ENCODE measurements at places on chromosomes 1 and 21.

GRCh38 chr1:47938520-47938919, 58.7 kb downstream of the TRABD2B start:
- no peak for DNase-seq

- no peak for DNase-seq
Observed at GRCh38 chr1:59523745-59524450, 227.0 kb downstream of the FGGY start.

DNA sequence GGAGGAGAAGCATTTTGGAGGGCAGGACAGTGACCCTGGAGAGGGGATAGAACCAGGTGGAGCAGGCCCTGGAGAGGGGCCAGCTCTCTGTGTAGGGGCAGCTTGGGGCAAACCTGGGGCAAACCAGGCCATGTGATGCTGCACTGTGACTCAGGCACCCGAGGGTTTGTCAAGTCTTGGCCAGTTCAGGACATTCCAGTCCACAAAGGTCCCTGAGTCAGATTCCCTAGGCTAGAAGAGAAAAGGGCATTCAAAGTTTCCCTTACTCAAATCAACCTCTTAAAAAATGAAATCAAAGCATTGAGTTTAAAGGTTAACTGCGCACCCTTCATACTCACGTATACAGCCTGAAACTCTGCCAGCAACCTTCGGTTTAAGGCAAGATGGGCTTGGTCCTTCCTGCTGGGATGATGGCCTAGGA, 25.2 kb upstream of the PLA2G2C start:
- DNase-seq = no peak

DNA sequence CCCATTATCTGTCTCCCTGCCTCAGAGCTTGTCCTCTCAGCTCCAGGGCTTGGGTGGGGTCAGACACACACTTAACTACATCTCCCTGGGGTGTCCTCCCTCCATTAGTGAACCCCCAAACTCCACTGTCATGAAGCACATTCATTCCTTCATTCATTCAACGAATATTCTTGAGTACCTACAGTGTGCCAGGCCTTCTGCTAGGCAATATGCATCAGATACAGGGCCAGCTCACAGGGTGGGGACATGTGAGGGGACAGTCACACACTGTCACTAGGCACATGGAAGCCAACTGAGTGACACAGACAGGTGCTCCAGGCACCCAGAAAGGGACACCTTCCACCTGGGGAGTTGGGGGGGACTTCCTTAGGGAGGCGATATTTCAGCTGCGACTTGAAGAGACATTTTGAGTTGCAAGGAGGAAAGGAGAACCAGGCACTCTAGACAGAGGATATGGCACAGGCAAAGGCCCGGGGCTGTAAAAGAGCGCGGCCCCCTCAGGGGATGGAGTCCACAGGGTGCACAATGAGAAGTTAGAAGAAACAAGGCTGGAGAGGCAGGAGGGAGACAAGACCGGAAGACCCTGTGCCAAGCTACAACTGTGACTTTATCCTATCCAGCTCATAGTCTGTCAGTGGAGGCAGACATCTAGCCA, 8.7 kb upstream of the S100A8 start:
- DNase-seq = no peak

DNA sequence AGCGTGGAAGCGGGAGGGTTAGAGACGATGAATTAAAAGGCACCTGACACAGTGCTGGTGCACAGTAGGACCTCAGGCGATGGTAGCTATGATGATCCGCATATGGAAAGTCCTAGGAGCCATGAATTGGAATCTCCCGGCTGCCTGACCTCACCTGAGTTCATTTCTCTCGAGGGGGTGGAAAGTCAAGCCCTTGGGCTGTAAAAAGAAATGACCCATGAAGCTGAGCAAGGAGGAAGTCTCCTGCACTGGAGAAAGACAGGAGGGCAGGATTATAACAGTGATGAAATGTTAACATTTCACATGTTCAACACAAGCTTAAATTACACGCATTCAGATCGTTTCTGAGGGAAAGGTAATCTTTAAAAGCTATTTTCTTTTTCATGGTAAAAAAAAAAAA, 481.2 kb downstream of the MATN1 start:
- no peak for DNase-seq

GRCh38 chr1:209670441-209671082, 4.7 kb upstream of the G0S2 start:
- DNase-seq = no peak

- no peak for DNase-seq
Observed at GRCh38 chr1:16151196-16151994, 4.5 kb downstream of the EPHA2 start.

DNA sequence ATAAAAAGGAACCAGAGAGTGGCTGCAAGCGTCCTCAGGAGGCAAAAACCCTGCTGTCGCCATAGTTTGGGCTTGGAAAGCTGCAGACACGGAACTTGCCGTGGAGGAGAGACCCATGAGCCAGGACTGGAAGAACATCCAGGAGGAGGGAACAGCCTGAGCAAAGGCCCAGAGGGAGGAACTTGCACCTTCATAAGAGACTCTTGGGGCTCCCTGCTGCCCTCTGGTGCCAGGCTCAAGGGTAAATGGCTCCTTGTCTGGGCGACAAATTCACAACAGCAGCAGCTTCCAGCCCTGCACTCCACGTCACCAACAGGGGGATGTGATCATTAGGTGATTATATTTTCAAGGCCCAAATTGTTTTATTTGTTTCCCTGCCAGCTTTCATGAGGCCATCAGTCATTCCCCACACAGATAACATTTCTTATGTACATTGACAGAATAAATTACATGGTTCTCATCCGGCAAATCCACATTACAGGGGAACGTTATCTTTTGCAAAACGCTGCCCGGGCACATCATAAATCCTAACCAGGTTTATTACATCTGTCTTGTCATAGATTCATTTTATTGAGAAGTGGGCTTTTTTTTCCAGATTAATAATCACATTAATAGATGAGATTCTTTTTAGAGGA, 143.0 kb upstream of the GRIK3 start:
- no peak for DNase-seq

DNA sequence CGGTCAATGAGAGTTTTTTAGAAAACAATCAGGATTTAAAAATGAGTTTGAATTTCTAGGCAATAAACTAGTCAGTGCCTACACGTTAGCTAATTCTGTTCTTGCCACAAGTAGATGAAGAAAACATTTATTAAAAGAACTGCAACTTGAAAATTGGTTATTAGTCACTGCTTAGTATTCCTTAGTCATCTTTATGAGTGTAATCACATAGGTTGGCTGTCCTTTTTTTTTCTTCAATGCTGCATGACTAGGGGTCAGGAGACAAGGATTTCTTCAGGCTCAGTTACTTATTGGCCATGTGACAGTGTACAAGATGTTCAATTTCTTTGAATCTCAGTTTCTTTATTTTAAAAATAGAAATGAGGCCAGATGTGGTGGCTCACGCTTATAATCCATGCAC, 17.1 kb downstream of the SOAT1 start:
- DNase-seq = no peak

DNA sequence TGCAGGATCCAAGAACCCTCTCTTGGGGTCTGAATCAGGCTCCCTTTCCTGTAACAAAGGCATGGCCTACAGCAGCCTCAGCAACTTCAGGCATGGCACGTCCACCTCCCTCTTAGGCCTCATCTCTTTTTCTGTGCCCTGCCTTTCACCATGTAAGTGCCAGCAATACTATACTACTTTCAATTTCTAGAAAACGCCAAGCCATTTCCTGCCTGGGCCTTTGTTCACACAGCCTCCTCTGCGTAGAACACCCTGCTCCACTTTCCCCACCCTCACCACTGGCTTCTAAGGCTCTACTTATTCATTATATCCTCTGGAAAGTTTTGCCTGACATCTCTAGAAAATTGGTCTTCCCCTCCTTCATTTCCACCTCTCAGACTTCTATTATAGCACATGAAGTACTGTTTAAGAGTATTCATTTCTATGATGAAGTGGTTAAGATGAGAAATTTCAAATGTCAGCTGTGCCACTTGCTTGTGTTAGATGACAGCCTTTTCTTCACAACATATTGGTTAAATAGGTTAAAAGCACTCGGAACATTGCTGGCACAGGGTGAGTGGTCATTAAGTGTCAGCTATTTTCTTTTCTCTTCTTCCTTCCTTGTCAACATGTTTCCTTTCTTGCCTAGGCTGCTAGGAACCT, 41.6 kb upstream of the VWA5B1 start:
- no peak for DNase-seq

DNA sequence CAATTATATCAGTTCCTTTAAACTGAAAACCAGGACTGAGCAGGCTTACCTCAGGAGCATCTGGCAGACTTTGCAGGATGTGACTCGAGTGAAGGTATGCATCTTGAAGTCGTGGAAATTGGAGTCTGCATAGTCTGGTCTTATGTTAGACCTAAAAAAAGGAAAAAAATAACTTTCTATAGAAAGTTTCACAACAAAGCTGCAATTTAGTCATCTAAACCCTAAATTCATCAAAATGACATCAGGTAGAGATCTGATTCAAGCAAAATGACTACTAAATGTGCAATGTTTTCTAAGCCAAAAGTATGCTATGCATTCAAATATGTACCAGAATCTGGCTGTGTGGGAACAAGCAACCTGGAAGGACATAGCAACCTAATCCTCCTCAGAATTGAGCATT, 260.1 kb downstream of the VAV3 start:
- DNase-seq = no peak

- no peak for DNase-seq
Observed at GRCh38 chr1:67019600-67020136, 34.3 kb downstream of the SLC35D1 start.

DNA sequence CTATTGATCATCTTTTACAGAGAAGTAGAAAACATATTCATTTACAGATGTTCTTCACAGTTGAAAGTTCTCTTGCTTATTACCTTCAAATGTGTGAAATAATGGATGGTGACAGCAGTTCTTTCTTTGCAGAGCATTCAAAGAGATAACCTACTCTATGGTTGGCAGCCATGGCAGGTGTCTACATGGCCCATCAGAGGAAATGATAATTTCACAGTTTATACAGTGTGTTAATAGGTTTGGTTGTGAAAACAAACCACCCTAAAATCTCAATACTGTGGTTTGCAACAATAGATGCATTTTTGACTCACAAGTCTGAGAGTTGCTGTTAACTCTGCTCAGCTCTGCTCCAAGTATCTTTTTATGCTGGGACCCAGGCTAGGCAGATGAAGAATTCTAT, 241.2 kb upstream of the SAMSN1 start:
- DNase-seq = no peak

DNA sequence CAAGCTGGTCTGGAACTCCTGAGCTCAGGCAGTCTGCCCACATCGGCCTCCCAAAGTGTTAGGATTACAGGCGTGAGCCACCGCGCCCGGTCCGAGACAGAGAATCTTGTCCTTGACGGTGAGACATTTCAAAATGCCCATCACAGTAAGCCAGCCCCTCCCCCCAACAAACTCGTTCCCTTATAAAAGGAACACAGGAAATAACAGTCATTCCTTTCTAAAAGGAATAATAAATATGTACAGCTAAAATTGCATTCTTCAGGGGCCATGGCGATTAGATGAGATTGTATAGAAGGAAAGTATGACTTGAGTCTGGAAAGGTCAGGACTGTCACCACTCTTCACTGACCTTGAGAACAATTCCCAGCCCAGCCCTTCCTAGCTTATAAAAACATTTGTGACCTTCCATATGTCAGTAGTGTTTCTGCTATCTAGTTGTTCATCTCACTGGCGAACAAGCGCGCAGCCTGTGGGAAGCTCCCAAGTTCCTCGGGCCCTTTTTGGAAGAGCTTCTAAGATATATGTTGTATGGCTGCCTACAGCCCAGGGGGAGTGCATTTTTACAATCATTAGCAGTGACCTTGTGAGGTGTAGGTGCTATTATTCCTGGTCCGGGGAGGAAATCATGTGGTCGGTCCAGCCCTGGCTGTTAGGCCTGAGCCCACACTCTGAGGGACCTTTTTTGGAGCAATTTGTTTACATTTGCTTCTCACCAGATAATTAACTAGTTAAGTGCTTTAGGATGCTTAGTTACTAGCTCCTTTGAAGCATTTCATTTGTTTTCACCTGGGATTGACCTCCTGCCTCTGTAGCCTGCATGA, 8.7 kb downstream of the SZRD1 start:
- no peak for DNase-seq

GRCh38 chr1:40450495-40451237, 390 bp downstream of the ZFP69B start:
- DNase-seq = peak; percentile 60

- no peak for DNase-seq
Observed at GRCh38 chr1:29166291-29166878, 15.3 kb downstream of the SRSF4 start.

DNA sequence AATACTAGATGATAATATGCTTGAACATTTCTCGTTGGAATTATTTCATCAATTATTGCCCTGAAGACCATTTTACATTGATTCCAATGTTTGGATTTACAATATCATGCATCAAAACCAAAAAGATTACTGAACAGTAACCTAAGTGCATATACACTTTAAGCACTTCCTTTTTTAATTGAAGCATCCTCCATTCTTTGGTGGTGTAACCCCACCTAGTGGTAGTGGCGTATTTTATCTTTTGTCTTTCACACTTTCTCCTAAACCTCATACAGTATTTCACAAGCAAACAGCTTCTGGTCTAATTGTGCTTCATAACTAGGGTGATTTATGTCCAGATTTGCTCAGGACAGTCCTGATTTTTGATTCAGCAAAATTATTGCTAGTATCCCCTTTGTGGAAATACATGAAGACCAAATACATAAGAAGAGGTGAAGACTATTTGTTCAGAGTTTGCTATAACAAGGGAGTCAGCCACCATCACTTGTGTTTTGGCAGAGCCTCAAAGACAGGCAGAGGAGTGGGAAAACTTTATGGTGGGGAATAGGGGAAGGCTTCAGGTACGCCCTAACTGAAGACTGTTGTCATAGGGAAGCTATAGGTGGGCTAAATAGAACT, 3.4 kb upstream of the NVL start:
- DNase-seq = no peak

GRCh38 chr21:43004926-43005325, 30.6 kb downstream of the PKNOX1 start:
- no peak for DNase-seq

DNA sequence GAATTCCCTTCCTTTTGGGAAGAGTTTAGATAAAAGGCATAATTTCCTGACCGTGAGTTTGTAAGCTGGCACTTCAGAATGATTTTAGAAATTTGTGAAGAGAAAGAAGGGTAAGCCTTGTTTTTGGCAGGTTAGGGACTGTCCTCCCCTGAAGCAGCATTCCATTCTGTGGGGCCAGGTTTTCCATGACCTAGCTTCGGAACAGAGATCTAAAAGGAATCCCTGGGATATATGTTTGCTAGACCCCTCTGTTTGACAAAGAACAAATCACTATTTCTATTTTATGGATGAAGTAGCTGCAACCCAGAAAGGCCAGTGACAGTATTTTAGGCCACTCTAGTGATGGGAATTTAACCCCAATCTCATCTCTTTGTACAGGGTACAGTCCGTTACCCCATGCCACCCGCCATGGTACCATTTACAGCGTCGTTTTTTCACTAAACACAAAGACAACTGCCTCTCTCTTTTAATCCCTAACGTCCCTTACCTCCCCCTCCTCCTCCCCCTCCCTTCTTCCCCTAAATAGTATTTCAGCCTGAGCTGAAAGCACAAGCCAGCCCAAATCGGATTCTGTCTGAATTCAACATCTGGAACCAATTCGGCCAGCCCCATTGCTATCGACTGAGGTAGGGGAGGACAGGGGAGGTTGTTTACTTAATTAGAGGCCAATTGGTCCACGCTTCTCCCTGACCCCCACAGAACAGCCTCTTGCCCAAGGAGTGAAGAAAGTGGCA, 23.4 kb upstream of the IKBKE start:
- DNase-seq = no peak

- DNase-seq = no peak
Observed at GRCh38 chr21:14991957-14992356, 72.8 kb downstream of the NRIP1 start.

- DNase-seq = no peak
Observed at GRCh38 chr1:164561472-164561871, 2.5 kb downstream of the PBX1 start.

- DNase-seq = no peak
Observed at GRCh38 chr1:117892512-117892911, 36.9 kb downstream of the GDAP2 start.
